Femur (tissue), 1 donor: ENCODE measurements at places on chromosomes 7 and 10.

- DNase-seq: peak; percentile 38
Observed at GRCh38 chr7:138980563-138981291, 462 bp downstream of the KIAA1549 start.

- DNase-seq: no peak
Observed at GRCh38 chr7:129368389-129368986, 65.7 kb upstream of the STRIP2 start.

- DNase-seq: no peak
Observed at GRCh38 chr10:124532106-124532641, 70.6 kb downstream of the LHPP start.

- DNase-seq: peak; percentile 80
Observed at GRCh38 chr10:119509909-119510451, 32.5 kb downstream of the RGS10 start.

- DNase-seq: no peak
Observed at GRCh38 chr7:157136372-157136771, 2.4 kb upstream of the UBE3C start.

GRCh38 chr7:7967886-7968543 lies 581 bp upstream of the GLCCI1 start:
- no peak for DNase-seq

DNA sequence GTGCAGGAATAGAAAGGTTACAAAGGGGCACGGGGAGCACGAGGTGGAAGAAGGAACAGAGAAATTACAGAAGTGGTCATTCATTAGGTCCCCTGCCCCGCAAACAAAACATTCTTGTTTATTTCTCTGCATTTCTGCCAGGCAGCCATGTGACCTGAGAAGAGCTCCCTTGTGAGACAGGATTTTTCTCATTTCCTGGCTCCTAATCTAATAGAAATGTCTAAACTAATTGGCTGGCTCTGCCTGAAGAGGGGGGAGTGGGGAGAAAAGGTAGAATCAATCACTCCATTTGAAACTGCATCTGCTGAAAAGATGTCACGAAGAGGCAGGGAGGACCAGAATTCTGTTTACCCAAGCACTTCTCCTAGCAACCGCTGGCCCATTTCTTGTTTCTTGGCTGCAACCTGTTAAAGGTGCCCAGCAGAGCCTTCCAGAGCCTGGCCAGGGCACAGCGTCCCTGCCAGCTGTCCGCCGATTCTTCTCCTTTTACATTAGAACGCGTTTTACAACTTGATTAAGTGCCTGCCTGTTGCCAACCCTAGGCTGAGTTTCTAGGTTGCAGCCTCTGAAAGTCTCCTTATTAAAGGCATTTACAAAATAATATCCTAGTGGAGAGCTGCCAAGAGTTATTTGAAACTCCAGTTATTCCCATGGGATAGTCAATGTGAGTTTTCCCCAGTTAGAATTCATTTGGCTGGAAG lies 1227.6 kb downstream of the TYW1 start:
- peak; percentile 48 for DNase-seq

DNA sequence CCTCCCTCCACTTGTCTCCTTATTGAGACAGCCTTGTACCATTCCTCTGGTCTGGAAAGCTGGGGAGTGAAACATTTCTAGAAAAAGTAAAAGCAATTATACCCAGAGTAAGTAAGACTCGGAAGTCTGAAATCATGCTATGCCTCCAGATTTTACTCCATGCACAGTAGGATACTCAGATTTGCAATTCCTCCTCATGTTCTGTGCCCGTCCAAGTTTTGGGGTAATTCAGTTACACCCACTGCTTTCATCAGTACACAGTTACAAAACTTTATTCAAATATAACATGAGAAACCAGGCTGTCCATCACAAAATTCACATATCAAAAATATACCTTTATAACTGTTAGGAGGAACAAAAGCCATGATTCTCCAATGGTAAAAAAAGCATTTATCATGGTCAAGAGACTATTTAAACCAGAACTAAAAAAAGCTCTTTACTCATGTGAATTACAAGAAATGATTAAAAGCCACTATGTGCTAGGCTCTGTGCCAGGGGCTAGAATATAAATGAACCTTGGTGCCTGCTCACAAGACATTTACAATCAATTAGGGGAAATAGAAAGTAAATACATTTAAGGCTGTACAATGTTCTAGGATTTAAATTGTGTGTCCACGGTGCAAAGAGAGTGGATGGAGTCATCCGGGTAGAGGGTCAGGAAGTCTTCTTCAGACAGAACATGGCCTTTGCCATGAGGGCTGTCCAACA lies 320.2 kb downstream of the ELMO1 start:
- no peak for DNase-seq

DNA sequence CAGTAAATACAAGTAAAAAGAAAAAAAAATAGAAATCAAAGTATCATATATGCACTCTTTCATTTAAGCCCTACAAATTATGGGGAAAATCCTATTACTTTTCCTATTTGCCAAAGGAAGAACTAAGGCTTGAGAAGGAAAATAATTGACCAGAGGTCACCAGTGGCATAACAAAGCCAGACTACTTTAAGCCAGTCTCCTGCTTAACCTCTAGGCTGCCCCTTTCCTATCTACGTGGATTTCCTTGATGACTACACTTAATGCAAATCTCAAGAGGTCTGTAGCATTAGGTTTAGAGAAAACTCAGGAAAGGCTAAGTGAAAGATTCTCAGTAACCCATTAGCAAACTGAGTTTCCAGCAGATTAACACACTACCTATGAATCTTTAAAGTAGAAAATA lies 49.8 kb downstream of the TPK1 start:
- DNase-seq: no peak

DNA sequence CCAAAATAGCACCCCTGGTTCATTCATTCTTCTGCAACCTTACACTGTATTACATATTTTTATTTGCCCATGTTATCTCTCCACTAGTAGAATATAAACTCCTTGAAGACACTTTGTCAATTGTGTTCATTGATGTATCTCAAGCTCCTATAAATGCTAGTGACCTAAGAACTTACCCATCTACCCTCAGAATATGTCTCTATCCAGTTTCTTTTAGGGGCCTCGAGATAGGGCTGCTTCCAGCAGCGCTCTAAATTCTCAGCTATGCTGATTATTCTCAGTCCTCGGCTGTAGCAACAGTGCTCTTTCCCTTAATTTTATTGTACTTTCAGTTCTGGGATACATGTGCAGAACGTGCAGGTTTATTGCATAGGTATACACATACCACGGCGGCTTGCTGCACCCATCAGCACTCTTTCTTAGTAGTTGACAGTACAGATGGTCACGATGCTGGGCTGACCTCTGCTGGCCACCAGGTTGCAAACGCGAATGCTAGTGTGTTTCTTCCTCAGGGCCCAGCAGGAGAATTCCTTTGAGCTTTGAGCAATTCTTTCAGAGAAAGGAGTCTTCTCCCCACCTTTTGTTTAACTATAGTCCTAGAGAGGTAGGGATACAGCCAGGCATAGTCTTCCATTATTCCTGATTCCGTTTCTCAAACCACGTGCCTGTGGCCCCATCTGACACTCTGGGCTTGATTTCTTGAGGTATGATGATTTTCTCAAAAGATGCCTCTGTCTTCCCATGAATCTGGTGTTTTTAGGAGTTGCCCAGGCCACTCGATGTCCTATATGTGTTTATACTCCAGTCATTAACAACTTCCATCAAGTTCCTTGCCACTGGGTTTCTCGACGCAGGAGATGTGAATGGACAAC lies 49.1 kb upstream of the CDC14C start:
- DNase-seq: peak; percentile 43

DNA sequence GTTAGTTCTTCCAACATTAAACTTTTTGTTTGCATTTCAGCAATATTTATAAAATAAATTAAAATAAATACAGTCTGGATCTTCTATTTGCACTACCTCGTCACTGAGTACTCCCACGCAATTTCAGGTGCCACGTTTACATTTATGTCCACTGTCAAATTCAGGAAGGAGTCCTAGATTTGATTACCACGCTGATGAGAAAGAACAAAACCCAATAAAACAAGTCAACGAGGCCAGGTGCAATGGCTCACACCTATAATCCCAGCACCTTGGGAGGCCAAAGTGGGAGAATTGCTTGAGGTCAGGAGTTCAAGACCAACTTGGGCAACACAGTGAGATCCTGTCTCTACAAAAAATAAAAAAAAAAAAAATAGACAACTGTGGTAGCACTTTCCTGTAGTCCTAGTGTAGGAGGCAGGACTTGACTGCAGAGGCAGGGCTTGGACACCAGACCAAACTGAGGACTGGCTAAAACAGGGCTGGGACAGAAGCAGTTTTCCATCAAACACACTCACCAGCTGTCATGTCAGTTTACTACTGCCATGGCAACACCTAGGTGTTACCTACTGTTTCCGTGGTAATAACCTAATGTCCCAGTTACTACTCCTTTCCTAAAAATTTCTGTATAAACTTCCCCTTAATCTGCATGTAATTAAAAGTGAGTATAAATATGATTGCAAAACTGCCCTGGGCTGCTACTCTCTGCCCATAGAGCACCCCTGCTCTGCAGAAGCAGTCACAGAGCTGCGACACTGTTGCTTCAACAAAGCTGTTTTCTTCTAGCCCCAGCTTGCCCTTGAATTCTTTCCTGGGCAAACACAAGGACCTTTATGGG lies 341.7 kb downstream of the PARD3 start:
- no peak for DNase-seq

- DNase-seq: peak; percentile 13
Observed at GRCh38 chr10:132645247-132645530, 107.6 kb downstream of the INPP5A start.

DNA sequence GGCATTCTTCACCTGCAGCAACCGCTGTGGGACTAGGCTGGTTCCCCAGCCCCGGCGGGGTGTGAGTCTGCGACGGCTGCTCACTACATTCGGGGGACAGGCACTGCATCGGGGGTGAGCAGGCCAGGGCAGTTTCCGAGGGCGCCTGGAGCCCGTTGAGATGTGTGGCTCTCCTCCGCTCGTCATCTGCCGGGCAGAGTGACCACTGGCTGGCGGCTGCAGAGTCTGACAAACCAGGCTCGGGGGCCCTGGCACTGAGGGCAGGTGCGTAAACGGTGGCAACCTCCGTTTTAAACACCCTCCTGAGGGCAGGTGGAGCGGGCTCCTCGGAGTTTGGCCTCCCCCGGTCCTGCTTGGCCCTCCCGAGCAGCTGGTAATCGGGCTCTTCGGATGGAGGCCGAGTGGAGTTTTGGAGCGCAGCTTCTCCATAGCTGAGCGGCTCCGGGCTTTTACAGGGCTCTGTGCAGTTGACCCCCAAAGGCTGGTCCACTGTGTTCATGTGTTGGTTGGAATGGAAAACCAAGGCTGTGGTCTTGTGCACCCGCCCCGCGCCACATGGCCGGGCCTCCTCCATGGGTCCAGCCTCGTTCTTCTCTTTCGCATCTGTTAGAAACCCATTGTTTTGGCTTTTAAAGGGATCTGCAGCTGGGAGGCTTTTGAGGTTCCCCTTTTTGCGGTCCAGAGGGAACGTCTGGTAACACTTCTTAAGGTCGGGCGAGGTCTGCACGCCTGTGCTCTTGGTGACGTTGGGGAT lies 20.9 kb downstream of the INSYN2A start:
- no peak for DNase-seq
